ENCODE measurements at places on chromosomes 6 and 20.

GRCh38 chr20:47316776-47317126 lies 39.7 kb downstream of the ZMYND8 start:
- no peak for DNase-seq

- DNase-seq: no peak
Measured at GRCh38 chr6:56246881-56247653, at the start of gene COL21A1. Gene COL21A1 (minus strand): TSS chr6:56247580. CDS start chr6:56182618, 64,962 bp downstream.

DNA sequence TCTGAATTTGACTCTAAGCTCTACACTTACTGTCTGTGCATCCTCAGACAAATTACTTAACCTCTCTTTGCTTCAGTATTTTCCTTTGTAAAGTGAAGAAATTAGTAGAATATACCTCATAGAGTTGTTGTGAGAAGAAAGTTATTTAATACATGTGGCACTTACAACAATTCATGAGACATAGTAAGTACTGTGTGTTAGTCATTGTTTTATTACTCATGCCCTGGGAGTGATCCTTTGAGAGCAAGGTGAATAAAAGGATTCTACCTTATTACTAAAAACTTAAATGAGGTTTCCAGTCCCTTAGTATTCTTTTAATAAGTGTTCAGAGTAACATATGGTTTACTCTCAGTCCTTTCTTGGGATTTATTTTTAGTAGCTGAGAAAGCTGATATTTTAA lies 233.6 kb upstream of the MAP3K7 start:
- no peak for DNase-seq

- no peak for DNase-seq
Measured at GRCh38 chr6:41996997-41997396, 53.3 kb upstream of the TAF8 start.

DNA sequence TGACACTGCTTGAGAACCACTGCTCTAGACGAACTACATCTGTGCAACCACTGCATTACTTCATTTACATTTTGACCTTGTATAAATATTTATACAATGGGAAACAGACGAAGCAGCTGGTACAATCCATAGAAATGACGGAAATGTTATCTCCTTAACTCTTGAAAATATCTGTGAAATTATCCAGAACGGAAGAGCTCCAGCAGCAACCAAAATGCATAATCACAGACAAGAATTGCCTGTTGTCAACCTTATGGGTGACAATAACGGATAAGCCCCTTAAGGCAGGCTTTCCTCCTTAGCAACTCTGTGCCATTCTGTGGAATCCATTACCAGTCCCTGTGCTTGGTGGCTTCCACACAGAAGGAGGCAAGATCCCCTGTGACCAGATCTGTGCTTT lies 115.4 kb downstream of the DTNBP1 start:
- no peak for DNase-seq
